CD4-positive, alpha-beta T cell treated with Interferon gamma for 1 hour (primary cell): ENCODE measurements at places on chromosomes 2 and 18.

GRCh38 chr2:103525756-103526155 is 763.9 kb downstream of the TMEM182 start:
- DNase-seq, result no peak

- DNase-seq, result no peak
Measured at GRCh38 chr2:147368306-147368705, 476.5 kb upstream of the ACVR2A start.

GRCh38 chr2:239148495-239149200 is 252.2 kb downstream of the HDAC4 start:
- DNase-seq, result no peak

DNA sequence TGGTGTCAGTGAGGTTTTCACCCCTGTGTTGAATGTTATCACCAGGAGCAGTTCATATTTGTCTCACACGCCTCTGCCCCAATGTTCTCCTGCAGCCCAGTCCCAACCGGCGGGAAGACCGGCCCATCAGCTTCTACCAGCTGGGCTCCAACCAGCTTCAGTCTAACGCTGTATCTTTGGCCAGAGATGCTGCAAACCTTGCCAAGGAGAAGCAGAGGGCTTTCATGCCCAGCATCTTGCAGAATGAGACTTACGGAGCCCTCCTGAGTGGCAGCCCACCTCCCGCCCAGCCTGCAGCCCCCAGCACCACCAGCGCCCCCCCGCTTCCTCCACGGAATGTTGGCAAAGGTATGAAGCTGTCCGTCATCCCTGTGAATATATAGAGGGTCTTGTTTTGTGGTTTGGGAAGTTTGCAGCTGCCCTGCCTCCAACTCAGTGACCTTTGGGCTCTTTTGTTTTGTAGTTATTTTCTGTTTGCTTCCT is 35.1 kb downstream of the ITGB1BP1 start:
- DNase-seq, result no peak

DNA sequence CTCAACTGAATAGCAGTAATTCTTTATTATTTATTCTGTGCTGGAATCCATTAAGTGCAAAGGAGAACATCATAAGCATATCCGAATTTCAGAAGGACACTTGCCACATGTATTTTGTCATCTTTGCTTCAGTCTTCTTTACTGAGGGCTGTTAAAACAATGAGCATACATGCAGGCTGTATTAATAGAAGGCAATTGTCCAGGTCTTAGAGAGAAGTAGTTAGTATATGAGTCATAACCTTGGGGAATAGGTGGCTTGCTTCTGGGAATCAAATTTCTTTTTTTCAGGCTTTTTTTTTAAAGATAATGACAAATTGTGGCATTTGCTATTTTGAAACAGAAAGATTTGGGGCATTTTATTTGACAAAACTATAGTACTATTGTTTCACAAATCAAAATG is 773.5 kb downstream of the CNTNAP5 start:
- DNase-seq, result no peak

DNA sequence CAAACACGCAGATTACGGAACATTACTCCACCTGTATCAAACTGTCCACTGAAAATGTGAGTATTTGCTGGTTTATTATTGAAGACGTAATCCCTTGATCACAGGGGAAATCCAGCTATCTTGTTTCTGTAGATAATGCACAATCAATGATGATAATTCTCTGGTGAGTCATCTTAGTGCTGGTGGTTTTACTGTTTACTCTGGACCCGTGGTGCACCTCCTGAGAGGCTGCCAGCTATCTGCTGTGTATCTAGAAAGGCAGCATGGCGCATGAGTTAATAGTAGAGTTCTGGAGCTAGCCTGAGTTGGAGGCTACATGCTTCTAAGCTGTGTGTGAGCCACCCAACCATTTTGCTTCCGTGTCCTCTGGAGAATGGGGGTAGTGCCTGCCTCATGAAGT is 6.5 kb downstream of the NCAPH start:
- DNase-seq, result peak; percentile 29

- DNase-seq, result no peak
Measured at GRCh38 chr2:175892046-175892445, 110.0 kb downstream of the LNPK start.

DNA sequence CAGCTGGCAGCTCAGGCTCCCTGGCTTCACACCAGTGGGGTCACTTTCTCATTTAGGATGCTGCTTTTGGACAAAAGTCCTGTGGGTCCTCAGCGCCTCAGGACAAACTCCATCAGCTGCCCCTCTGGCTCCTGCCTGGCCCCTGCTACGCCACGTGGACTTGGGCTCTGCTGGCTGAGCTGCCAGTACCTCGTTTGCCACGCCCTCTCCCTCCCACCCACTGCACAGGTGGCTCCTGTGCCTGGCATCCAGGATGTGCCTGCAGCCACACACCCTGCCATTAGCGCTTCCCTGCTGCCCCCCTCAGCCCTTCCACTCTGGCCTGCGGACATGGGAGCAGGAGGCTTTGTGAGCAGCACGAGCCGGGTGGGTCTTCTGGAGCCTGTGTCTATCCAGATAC is 118.9 kb downstream of the ZNF236 start:
- no peak for DNase-seq

DNA sequence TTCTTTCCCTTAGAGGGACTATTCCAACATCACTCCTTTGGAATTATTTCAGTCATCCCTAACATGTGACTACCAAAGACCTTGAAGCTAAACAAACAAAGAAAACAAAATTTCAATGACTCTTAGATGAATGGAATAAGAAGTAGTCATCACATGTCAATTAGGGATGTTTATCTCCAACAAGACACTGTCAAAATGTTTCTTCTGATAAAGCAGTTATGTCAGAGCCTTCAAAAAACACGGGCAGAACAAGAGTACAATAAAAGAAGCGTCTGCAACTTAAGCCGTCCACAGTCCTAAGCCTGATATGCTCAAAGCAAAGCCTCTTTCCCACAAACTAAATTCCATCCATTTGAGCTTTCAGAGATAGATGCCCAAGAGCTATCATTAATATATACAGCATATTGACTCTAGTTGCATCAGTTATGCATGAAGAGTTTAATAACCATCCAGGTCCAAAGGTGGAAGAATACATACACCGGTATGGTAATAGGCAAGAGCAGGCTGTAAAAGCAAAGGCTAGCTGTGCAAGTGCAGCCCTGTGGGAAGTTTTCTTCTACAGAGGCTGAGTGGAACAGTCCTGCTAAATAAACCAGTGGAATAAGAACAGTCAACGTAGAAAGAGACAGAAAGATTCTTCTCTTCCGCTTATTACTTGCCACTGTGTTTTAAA is 98.1 kb downstream of the ICA1L start:
- DNase-seq, result no peak

- DNase-seq, result no peak
Measured at GRCh38 chr2:101533561-101534148, 58.7 kb upstream of the RFX8 start.

GRCh38 chr2:232699110-232699509 is 2.0 kb downstream of the GIGYF2 start:
- DNase-seq, result no peak

DNA sequence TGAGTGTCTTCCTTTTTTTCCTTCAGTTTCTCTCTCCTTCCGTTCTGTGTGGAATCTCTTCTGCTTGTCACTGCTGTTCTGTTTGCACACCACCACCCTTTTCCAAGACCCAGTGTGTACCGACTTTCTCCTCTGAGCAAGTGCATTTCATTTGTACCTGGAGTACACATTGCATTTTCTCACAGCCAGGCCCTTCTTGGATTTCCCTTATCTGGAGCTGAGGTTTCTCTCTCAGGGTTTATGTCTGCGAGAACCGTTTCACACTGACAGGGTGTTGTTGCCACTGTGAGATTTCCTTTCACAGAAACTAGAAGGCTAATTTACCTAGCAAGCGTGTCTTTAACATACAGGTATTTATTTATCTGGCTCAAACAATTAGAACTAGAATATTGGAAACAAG is 26.2 kb downstream of the NCOA1 start:
- DNase-seq, result no peak

GRCh38 chr2:109690822-109691541 is 76.8 kb downstream of the SOWAHC start:
- no peak for DNase-seq

DNA sequence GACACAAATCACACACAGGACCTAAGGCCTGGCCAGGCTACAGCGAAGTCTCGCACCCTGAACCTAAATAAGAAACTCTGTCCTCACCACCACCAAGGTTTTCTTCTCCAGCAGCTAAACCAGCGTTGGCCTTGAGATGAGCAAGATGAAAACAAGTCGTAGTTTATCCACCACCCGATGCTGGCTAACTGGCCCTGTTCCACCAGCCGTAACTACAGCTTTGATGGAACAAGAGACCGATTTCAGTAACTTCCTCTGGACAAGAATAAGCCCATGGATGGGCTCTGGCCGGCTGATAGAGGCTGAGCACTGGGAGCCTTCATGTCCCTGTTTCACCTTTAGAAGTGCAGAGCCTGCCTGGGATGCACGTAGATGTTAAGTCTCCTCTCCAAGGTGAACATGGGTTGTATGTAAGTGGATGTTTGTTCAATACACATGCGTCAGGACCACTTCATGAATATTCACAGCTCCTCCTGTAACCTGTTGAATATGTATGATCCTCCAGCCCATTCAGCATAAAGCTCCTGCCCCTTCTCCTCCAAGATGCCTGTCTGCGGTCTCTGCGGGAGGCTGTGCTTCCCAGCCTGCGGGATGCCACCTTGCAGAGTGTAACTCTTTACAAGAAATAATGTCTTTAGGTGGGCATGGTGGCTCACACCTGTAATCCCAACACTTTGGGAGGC is 24.2 kb downstream of the ADI1 start:
- DNase-seq, result no peak

DNA sequence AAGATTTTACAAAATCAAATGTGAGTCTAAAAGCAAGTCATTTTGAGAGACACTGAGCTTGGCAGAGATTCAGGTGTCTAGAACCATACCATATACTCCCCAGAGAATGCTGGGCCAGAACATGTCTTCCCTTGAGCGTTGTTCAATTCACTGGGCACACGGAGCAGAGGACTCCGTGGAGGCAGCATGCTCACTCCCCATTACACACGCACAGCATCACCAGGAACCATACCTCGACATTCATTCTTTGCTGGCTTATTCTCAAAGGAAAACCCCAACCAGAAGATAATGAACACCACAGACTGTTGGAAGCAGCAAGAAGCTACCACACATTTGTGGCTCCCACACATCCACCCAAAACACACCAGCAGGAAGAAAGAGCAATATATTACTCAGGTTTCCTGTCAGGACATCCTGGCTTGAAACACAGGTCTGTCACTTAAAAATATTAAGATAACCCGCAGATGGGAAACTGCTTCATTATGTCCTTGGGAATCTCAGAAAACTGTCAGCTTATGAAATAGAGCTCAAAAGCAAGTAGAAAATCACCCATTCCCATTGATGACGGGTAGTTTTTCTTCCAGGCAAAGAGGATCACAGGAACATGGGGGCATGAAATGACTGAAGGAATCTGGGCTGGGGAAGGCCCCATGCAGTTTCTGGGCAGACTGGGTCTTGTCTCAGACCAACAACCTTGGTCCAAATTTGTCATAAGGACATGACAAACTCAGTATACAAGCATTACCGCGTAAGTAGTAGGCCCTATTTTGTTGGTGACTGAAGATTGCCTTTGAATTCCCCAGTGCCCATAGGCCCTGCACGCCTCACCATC is 46.4 kb downstream of the PCBP1 start:
- no peak for DNase-seq

- no peak for DNase-seq
Measured at GRCh38 chr2:110768591-110768990, 36.2 kb downstream of the ACOXL start.
